ENCODE measurements at places on chromosomes 7 and 10.

DNA sequence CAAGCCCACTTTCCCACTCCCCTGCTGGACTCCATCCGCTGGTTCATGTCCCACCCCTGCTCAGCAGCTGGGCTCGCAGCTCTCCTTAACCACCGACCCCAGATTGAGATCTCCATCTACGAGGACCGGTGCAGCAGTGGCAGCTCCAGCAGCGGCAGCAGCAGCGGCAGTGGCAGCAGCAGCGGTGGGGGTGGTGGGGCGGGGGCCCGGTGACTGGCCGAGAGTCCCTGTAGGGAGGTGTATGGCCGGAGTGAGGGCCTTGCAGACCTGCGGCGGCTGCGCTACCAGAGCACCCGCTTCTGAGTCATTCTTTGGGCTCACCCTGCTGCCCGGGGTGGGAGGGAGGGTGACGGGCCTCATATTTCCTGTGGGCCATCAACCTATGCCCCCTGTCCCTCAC lies 15.8 kb downstream of the GOLGA7B start:
- DNase-seq: no peak

DNA sequence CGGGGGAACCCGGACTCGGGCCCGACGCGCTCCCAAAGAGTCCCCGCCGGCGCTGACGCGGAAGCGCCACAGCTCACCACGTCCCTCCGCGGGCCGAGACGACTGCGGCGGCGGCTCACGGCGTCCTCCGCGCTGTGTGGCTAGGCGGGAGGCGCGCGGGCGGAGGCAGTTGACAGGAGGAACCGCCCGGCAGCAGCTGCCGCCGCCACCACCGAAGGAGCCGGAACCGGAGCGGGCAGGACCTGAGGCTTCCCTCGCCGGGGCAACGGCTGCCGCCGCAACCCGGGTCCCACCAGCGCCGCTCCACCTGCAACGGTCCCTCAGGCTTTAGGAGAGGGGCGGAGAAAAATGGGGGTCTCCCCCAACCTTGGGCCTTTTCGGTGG lies 334 bp downstream of the ZNF800 start:
- no peak for DNase-seq

- DNase-seq: no peak
These were observed 7.2 kb upstream of the RELN start for GRCh38 chr7:103996639-103997038.

DNA sequence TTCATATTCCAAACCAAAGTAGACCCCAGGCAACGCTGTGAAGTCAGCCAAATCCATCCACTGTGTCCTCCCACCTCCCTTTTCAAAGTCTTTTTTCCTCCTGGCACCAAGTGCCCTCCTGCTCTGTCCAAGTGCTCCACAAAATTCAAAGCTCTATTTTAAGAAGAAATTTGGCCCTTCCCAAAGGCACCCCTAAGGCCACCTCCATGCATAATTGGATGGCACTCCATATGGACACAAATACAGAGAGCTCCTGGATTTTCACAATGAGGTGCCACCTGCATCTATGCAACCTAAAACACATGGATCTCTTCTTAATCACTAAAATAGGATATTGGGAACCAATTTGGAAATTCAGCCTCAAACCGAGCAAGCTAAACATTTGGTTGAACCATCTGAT lies 121.6 kb downstream of the RELN start:
- no peak for DNase-seq

GRCh38 chr7:30471205-30471604 lies 7.4 kb downstream of the NOD1 start:
- DNase-seq: no peak

GRCh38 chr7:2000746-2001321 lies 231.9 kb downstream of the MAD1L1 start:
- no peak for DNase-seq

DNA sequence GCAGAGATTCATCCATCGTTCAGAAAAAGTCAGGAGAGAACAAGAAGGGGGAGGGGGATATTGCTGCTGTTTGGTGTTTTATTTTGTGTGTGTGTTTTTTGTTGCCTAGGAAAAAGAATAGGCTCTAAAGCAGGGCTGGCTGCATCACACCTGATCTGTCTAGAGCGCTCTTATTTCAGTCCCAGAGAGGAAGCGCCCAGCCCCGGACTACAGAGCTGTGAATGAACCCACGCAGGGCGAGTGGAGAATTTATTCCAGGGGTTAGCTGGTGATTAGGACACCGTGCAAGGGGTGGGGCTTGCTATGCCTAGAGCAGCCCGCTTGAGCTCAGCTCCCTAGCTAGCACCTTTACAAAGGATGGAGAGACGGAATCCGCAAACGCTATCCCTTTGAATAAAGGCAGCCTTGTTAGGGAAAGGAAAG lies 621 bp upstream of the FAM13C start:
- DNase-seq: peak; percentile 12

DNA sequence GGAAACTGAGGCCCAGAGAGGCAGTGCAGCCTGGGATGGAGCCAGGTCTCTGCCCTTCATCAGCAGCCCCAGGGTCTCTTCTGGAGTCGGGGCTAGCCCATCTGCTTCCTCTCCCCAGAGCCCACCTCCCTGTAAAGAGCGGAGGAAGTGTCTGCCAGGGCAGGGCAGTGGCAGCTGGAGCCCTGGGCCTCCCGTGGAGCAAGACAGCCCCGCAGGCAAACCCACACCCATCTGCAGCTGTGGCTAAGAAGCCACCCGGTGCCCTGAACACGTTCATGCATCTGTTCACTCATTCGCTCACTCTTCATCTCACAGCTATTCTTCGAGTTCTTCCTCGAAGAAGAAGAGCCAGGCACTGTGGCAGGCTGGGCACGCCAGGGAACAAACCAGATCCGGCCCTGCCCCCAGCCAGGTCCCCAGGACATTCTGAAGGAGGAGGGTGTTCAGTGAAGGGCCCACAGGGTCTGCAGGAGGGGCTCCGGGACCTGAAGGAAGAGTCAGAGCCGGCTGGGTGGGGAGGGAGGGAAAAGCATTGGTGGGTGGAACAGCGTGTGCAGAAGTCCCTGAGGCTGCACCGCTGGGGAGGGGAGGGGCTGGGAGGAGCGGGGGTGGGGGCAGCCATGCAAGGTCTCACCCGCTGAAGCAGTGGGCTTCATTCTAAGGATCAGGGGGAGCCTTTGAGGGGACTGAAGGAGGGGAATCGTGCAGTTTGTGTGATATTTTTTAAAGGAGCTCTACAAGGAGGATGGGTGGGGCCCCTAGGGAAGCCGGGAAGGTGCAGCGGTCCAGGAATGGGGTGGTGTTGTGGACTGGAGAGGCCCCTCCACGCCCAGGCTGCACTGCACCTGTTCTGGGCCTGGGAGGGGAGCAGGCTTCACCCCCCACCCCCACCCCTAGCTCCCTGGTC lies 99.1 kb downstream of the UNCX start:
- no peak for DNase-seq

DNA sequence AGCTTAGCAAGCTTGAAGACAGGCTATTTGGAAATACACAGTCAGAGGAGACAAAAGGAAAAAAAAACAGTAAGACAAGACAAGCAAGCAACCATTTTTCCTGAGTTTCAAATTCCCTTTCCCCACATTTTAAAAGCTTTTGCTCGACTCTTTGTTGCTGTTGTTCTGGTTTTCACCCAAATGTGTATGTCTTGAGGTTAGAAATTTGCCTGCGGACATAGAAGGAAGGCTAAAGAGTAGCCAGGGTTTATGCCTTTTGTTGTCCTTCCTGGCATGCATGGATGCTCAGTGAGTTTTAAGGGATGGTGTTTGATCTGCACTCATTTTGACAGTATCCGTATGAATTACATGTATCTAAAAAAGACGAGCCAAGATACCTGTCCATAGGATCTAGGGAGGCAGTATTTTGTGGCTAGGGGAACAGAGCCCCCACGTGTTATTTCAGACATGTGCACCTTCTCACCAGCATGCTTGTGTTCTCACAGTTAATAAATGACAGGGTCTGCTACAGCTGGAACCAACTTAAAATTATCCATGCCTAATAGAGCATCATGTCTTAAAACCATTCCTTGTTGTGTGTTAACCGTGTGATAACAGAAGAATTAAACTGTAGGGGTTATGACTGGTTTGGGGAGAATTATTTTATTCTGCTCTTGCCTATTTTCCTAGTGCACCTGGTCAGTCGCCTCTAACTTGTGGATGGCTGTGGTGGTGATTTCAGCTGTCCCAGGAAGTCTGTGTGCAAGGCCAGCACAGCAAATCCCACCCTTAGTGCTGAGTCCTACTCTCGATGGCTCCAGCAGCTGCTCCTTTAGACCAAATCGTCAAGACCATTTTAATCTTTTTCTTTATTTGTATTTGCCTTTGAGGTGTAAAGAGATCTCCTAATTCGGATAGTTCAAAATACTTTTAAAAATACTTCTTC lies 9.1 kb downstream of the WIPF3 start:
- DNase-seq: no peak

GRCh38 chr7:139640681-139641080 lies 117.2 kb downstream of the CLEC2L start:
- DNase-seq: no peak

GRCh38 chr10:120610791-120611190 lies 153.8 kb downstream of the PLPP4 start:
- DNase-seq: no peak

DNA sequence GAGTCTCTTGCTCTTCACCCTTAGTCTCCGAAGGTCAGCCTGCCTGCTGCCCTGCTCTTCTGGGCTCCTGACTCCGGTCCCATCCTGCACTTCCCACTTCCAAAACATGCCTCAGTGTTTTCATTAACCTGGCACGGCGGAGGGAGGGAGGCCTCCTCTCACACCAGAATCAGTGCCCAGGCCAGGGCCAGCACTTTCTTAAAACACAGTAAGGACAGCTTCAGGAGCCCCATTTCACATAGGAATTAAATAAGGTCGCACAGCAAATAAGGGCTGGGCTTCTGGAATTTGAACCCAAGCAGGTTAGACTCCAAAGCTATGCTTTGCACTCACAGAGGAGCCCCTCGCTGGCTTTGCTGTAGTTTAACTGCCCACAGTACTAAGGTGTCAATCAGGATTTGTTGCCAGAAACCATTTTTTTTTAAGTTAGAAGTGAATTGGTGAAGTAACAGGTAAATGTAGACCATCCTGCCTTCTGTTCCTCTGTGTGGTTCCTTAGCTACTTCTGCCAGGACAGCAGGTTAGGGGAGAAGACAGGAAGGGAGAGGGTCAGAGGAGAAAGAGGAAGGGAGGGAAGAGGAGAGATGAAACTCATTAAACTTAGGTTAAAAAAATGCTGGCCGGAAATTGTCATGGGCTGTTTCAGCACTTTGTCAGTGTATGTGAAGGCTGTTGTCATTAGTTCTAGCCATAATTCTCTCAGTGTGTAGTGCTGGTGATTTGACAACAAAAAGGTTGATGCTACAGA lies 1.1 kb downstream of the RASSF4 start:
- no peak for DNase-seq

DNA sequence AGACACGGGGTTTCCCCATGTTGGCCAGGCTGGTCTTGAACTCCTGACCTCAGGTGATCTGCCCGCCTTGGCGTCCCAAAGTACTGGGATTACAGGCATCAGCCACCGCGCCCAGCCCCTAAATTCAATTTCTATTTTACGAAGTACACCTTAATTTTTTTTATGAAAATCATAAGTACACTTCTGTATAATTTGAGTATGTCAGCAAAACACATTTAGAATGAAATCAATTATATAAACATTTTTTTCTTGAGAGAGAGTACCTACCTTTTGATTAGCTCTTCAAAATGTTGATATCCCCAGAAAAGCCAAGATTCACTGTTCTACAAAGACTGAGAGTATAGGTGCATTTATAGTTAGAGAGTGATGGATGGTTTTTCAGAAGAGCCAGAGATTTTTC lies 20.5 kb upstream of the ITGA8 start:
- DNase-seq: no peak

GRCh38 chr10:110009736-110010475 lies 2.1 kb downstream of the ADD3 start:
- no peak for DNase-seq

GRCh38 chr10:119339109-119339508 lies 131.7 kb downstream of the GRK5 start:
- no peak for DNase-seq

DNA sequence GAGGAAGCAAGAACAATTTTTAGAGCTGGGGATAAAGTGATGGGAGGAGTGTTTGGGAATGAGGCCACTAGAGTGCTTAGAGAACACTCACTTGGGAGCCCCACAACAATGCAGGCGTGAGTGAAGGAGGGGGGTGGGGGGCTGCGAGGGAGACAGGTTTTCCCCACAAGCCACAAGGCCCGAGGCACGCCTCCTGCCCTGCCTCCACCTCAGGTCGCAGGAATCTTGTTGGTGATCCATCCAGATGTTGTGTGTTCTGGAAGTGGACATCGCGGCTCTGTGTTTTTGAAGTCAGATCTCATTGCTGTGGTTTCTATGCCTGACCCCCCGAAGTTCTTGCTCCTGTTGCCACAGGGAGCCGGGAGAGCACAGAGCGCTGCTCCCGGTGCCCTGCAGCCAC lies 178.0 kb upstream of the BMPER start:
- DNase-seq: no peak

DNA sequence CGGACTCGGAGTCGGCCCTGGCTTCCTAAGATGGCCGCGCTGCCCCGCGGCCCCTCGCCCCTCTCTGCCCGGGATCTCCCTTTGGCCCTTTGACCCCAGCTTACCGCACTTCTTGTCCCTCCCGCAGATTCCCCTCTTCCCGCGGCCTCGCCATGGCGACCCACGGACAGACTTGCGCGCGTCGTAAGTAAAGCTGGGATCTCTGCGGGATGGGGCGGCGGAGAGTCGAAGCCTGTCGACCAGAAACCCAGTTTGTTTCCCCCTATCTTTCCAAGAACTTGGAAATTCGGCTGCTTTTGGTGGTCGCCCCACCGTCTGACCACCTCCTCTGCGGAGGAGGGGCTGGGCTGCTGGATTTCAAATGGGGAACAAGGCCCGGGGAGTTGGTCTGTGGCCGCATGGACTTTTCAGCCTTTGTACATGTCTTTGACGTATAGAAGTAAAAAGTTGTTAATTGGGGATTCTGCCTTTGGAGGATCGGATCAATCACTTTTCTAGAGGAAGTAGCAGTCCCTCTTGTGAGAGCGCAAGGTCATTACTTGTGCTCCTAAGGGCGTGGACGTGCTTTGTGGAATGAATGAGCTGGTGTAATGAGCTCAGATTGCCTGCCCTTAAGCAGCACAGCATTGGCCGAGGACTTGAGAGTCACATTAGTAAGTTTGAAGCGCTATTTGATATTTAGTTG lies 553 bp downstream of the VDAC2 start:
- no peak for DNase-seq

DNA sequence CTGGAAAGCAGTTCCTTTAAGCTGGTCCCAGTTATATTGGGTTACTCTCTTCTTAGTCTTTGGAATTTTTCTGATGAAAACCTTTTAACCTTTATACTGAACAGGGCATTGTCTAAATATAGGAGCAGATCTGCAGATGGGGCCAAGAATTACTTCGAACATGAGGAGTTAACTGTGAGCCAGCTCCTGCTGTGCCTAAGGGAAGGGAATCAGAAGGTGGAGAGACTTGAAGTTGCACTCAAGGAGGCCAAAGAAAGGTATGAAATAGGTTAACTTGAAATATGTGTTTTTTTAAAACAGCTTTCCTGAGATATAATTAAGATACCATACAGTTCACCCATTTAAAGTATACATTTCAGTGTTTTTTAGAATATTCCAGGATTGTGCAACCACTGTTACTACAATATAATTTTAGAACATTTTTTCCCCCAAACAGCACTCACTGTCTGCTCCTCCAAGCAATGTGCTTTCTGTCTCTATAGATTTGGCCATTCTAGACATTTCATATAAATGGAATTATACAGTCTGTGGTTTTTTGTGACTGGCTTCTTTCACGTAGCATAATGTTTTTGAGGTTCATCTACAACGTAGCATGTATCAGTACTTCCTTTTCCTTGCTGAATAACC lies 18.9 kb downstream of the OPTN start:
- DNase-seq: no peak

- no peak for DNase-seq
These were observed 10.3 kb upstream of the KCNK18 start for GRCh38 chr10:117186832-117187615.

- DNase-seq: peak; percentile 41
These were observed 106.5 kb downstream of the TCF7L2 start for GRCh38 chr10:113056441-113057021.

Data from astrocyte of the cerebellum (primary cell).